ENCODE measurements at places on chromosomes 5 and 9.
A peak's percentile ranks its signal among the peaks of the same experiment; 100 is the strongest.

GRCh38 chr9:124521142-124521541, 13.9 kb upstream of the NR5A1 start:
- DNase-seq: no peak

GRCh38 chr9:91071184-91071990, 269.8 kb downstream of the SYK start:
- peak; percentile 89 for DNase-seq

DNA sequence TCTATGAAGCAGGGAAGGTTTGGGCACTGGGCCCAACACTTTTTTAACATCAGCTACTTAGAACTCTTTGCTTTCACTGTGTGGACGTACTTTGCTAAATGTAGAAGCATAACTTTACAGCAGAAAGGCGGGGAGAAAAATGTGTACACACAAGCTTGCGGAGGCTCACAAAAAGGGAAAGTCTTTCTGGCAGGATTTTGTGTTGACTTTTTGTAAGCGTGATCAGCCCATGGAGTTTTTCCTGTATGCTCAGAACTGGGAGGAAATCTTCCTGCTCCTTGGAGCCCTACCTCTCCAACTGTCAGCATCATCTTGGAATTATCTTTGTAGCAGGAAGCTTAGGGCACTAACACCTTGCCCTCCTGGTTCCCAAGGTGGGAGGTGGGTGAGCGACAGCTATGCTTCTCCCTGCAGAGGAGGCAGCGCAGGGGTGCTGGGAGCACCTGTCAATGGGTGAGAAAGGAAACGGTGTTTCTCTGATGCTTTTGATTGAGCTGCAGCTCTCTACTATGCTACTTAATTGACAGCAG, 321.9 kb downstream of the GADD45G start:
- DNase-seq: no peak

- DNase-seq: no peak
These were observed 144.8 kb upstream of the ADCY2 start for GRCh38 chr5:7251132-7251531.

- no peak for DNase-seq
These were observed 187.3 kb downstream of the SNX18 start for GRCh38 chr5:54704825-54705224.

GRCh38 chr5:3000631-3001030, 249.2 kb upstream of the IRX2 start:
- DNase-seq: no peak

GRCh38 chr5:179869641-179870402, 11.2 kb upstream of the MRNIP start:
- no peak for DNase-seq

DNA sequence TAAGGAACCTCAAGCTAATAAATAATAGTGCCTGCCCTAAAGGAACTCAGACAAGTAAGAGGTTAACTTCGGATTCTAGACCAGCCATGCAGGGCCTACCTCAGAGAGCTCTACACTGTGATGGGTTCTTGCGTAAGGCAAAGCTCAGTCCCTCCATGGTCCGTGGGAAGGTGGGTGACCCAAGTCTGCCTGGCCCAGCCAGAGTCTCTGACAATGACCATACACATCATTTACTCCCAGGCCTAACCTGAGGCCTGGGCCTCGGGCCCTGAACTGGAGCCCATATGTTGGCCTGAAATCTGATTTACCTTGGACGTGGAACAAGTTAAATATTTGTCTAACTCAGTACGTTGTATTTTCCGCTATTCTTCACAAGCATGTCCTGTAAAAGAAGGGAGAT, 55.1 kb downstream of the TMEM174 start:
- no peak for DNase-seq

GRCh38 chr5:128252196-128252595, 168.6 kb downstream of the SLC12A2 start:
- DNase-seq: no peak
